Cardiac muscle cell (in vitro differentiated cells and primary cell): ENCODE measurements at places on chromosomes 11 and 22. TPM values are rescaled to one million over a fixed set of nuclear protein-coding genes. Genes with fewer than 3 reads are reported as not detected.

SLC25A45 gene
- 4.5 and 10.5 TPM in 2 replicates for polyA plus RNA-seq

OR8A1 gene
- not detected in 2 replicates for polyA plus RNA-seq

CD248 gene
- polyA plus RNA-seq = 20.2 and 31.2 TPM in 2 replicates

RBX1 gene
- 324 and 356 TPM in 2 replicates for polyA plus RNA-seq

DNA sequence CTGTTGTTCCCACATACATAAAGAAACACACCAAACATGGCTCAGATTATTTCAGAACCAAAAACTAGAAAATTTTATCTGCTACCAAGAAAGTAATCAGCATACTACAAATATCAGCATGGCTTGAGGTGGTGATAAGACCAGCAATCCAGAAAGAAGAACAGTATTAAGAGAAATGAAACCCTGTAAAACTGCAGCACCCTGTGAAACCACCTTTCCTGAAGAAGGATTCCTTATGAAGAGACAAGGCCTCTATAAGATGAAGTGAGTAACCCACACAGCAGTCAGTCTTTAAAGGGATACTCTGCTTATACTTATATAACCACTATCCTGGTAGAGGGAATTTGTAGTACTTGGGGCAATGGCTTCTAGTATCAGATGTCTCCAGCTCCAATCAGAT, 49.9 kb downstream of the RSF1 start:
- DNase-seq = no peak

- DNase-seq = peak; percentile 64
These were observed 38.2 kb upstream of the LYVE1 start for GRCh38 chr11:10606536-10607208.

GRCh38 chr22:39494471-39495120, 7.5 kb upstream of the MIEF1 start:
- DNase-seq = no peak

GRCh38 chr22:17106785-17107546, 14.2 kb downstream of the TMEM121B start:
- DNase-seq = no peak

- DNase-seq = no peak
These were observed 49.2 kb upstream of the CABP7 start for GRCh38 chr22:29670626-29671025.

DNA sequence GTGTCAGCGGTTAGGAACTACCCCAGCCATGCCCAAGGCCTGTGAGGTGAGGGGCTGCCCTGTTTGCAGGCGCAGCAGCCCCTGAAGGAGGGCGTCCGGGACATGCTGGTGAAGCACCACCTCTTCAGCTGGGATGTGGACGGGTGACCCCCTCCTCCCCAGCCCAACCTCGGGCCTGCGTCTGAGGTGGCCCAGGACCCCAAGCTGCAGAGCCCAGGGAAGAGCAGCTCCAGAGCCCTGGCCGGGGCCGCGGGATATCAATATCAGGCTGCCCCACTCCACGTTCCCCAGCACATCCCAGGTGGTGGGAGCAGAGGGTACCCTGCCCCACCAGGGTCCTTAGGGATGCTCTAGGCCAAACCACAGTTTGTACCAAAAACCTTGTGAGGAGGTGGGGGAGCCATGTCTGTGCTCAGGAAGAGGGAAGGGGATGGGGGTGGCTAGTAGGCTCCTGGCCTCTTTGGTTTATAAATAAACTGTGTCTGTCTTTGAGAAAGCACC, 39.3 kb downstream of the SGSM3 start:
- DNase-seq = no peak

GRCh38 chr22:24230911-24231656, 13.8 kb downstream of the GGT5 start:
- no peak for DNase-seq

DNA sequence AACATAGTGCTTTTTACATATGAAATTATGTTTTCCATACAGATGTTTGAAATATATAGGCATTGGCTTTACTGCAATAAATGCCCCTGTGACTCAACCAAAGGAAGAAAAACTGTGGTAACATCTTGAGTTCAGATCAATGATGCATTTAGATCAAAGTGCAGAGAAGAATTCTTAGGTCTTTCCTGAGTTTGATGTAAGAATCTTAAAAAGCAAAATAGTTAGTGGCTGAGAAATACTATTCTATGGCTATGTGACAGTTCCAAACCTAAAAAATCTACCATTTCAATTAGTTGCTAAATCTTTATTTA, 93.7 kb downstream of the SOX6 start:
- DNase-seq = no peak

DNA sequence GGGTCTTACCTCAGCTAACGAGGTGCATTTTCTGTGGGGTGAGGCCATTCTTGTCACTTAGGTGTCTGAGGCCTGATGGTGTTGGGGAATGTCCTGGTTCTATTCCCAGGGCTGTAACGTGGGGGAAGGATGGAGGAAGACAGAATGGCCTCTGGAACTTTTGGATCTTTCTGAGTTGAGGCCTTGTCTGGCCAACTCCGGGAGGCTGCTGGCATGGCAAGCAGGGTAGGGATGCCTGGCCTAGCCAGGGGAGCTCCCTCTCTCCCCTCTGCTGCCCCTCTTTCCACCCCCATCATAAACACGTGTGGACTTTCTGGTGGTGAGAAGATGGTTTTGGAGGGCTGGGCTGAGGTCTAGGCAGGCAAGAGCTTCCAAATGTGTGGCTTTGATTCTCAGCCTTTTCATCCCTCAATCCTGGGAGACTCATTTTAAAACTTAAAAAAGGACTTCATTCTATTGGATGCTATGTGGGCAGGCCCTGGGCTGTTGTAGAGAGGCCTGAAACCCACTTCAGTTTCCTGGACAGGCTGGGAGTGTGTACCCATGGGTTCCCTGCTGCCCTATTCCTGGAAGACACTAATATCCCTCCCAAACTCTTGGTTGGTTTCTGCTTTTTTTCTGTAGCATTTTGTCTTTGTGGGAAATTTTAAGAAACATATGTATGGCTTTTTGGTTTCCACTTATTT, 30.9 kb downstream of the ZBTB16 start:
- no peak for DNase-seq

GRCh38 chr11:3153291-3153861, 11.7 kb downstream of the OSBPL5 start:
- peak; percentile 90 for DNase-seq

GRCh38 chr11:68036141-68036716, 2.6 kb upstream of the TCIRG1 start:
- no peak for DNase-seq

GRCh38 chr11:19200410-19201201, 1.2 kb downstream of the CSRP3 start:
- peak; percentile 83 for DNase-seq
